DND-41 (cell line): ENCODE measurements at places on chromosomes 16 and 17.

- no peak for DNase-seq
Measured at GRCh38 chr16:11133344-11133943, 122.6 kb downstream of the SOCS1 start.

DNA sequence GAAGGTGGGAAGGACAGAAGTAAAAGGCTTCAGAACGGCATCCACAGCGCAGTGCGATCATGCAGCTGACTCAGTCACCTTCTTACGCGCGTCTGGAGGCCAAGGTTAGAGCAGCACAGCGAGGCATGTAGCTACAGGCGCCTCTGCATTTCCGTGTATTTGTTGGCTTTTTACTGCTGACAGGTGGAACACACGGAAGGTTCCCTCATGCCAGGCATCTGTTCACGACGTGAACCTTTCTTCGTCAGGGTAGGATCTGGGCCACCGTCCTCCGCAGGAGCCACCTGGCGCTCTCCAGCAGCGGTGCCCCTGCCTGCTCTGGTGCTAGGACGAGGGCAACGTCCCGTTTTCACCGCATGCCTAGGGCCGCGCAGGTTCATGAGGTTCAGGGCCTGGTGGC is 15.3 kb downstream of the TMEM204 start:
- DNase-seq: no peak

- DNase-seq: no peak
Measured at GRCh38 chr16:2720064-2720457, at the start of gene PRSS27. Gene PRSS27, minus strand, starts transcription at chr16:2720224. Its CDS starts 64 bp downstream, at chr16:2720160.

DNA sequence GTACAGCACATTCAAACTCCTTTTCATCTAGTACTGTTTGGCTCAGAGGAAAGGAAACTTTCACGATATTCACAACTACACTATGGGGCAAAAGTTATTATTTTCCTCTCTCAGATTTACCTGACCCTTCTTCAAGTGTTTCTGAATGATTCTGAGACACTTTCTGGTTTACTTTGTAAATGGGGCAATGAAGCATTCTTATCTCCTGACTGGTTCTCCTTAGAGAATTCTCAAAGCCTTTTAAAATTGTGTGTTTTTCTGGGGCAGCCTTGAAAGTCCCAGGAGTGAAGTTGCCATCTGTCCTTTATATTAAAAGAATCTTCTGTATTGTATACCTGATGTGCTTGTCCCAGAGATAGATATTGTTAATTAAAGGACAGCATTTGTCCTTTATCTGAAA is 264.9 kb downstream of the FTO start:
- DNase-seq: no peak

GRCh38 chr17:66304304-66305174 is 2.1 kb downstream of the PRKCA start:
- peak; percentile 50 for DNase-seq

DNA sequence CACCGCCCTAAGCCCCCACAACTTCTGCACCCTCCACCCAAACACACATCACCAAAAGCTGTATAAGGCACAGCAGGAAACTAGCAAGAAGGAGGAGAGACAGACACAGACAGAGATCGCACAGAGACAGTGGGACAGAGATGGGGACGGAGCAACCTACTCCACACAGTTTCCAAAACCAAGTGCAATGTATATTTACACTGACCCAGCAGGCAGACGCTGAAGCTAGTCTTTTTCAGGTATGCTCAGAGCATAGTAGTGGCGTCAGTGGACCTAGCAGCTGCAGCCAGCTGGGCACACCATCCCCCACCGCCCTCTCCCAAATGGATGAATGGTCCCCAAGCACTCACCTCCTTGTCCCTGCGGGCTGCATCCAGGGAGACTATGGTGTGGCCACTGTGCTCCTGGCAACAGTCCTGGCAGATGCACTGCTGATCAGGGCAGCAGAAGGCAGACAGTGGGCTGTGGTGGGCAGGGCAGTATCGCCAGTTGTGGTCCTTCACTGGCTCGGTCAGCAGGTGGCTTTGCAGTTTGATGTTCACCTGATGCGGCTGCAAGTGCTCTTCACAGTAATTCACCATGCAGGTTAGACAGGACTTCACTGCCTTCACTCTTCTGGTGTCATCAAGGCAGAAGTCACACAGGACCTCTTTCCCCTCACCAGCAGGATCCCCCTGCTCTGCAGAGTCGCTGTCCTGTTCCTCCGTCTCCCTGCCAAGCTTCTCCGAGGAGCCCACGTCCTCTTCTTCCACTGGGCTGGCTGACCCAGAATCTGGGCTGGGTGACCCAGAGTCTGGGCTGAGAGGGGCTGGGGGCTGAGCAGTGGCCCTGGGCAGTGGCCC is 31.5 kb upstream of the FBXW10B start:
- DNase-seq: no peak

- no peak for DNase-seq
Measured at GRCh38 chr16:86509759-86510464, 415 bp upstream of the FOXF1 start.

- DNase-seq: no peak
Measured at GRCh38 chr17:64978138-64978537, 58.9 kb upstream of the LRRC37A3 start.

DNA sequence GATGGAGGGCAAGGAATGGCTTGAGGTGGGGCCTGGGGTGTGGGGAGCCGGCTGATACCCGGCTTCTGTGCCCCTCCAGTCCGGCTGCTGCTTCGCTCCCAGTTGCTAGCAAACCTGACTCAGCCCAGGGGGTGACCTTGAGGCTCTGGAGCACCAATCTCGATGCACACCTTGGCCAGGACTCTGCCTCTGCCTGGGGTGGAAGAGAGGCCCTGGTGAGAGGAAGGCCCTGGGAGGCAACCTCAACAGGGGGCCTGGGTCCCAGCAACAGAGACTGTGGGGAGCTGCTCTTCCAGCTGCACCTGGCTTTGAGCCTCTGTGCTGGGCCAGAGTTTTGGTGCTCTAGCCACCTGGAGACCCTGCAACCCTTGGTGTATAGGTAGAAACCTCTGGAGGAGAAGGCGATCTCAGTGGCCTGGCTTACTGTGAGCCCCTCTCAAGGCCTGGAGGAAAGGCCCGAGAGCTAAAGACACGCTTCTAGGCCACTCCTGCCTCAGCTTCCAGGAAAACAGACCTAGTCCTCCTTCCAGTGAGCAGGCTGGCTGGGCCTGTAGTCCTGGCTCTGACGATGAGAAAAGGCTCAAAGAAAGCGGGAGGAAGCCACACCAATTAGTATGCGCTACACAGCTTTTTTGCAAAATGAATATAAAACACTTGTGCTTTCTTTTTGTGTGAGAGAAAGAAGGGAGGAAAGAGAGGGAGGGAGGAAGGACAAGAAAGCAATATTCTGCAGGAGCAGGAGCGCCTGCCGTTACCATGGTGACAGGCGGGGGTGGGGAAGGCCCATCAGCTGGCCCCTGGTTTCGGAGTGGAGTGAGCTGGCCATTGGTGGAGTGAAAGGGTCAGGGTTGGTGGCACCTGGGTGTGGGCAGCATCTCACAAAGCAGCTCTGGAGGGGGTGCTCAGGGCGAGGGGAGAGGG is 51.0 kb downstream of the VAC14 start:
- no peak for DNase-seq

- DNase-seq: no peak
Measured at GRCh38 chr16:52948946-52949345, 103.8 kb downstream of the CHD9NB start.
